ENCODE measurements at places on chromosomes 13 and 19. TPM values are rescaled to one million over a fixed set of nuclear protein-coding genes. Genes with fewer than 3 reads are reported as not detected.

Gene ADAMTSL5
- total RNA-seq: 1.2 TPM

Gene CCNA1
- total RNA-seq: 0.09 TPM

Gene RXFP2
- total RNA-seq: not detected

Gene PALM
- total RNA-seq: 198 TPM

Gene RFC3
- total RNA-seq: 38.9 TPM

Gene SYNGR4
- not detected for total RNA-seq

Gene SULT2A1
- total RNA-seq: not detected

Gene RNF113B
- total RNA-seq: not detected

Gene SBSN
- total RNA-seq: 4.1 TPM

Gene PRODH2
- total RNA-seq: not detected

Gene CYP4F2
- not detected for total RNA-seq

Gene EXOC3L2
- total RNA-seq: under 0.01 TPM

Gene IGSF23
- total RNA-seq: not detected

Gene C1QTNF9B
- total RNA-seq: not detected

Gene RNF225
- not detected for total RNA-seq

Gene RBM26
- 28.1 TPM for total RNA-seq

Gene WDR62
- total RNA-seq: 10.1 TPM

Gene SPACA4
- not detected for total RNA-seq

Gene PRR36
- total RNA-seq: 0.09 TPM

Gene ZIC2
- total RNA-seq: not detected

Gene SIAH3
- total RNA-seq: not detected

Gene LRRC63
- 0.41 TPM for total RNA-seq

Gene ZNF730
- 0.16 TPM for total RNA-seq

Gene CCL25
- not detected for total RNA-seq

Gene PPM1N
- total RNA-seq: 0.99 TPM

Gene GPR4
- not detected for total RNA-seq

Gene LRFN3
- total RNA-seq: 9.3 TPM

Gene KLK12
- not detected for total RNA-seq

Gene C13orf42
- total RNA-seq: not detected

Gene TYROBP
- total RNA-seq: not detected

Gene EPSTI1
- total RNA-seq: 15.7 TPM

Gene METTL21C
- total RNA-seq: 1.8 TPM

Gene ATXN8OS
- not detected for total RNA-seq

Gene KLF1
- total RNA-seq: not detected

Gene ICAM5
- 1.2 TPM for total RNA-seq

Gene HOOK2
- 15.5 TPM for total RNA-seq

Gene KANK3
- 0.09 TPM for total RNA-seq

Gene DHPS
- 38.3 TPM for total RNA-seq

Gene LILRA1
- not detected for total RNA-seq

Gene KIR2DL3
- total RNA-seq: not detected

Gene TRPC4
- 1.2 TPM for total RNA-seq

Gene HIPK4
- total RNA-seq: not detected

Gene CEACAM16
- total RNA-seq: not detected

Gene IGLON5
- not detected for total RNA-seq

Gene KLK1
- not detected for total RNA-seq

Gene DCLK1
- total RNA-seq: 80.0 TPM

Gene ZNF573
- 10.4 TPM for total RNA-seq
